Stimulated activated CD8-positive, alpha-beta memory T cell treated with anti-CD3 and anti-CD28 coated beads, Interleukin-15, amount 100 ng/mL, for 1 hour (primary cell): ENCODE measurements at places on chromosomes 3 and 15.

DNA sequence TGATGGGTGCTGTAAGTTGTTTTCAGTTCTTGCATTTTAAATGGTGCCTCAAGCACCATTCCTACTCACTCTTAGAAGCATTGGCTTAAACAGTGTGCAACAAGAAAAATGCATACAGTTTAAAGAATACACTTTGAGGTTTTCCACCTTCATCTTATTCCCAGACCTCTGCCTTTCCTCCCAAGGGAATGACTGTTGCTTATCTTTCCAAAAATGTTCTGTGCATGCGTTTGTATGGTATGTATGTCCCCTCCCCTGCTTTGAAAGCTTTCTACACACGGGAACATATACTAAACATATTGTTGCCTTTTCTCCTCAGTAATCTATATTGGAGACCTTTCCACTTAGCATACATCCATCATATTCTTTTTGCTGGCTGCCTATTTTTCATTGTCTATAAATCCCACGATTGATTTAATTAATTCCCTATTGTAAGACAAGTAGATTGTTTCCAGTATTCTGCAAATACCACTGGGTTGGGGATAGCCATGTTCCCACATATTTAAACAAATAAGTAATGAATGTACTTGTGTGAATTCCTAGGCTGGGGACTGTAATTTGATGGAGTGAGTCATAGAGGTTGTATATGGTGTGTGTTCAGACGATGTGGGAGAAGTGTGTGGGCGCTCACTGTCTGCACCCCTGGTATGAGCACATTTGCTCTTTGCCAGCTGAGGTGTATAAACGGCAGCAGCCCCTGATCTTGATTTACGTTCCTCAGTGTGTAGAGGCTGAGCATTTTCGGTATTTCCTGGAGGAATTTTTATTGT lies 5.8 kb downstream of the TRAK1 start:
- no peak for DNase-seq

DNA sequence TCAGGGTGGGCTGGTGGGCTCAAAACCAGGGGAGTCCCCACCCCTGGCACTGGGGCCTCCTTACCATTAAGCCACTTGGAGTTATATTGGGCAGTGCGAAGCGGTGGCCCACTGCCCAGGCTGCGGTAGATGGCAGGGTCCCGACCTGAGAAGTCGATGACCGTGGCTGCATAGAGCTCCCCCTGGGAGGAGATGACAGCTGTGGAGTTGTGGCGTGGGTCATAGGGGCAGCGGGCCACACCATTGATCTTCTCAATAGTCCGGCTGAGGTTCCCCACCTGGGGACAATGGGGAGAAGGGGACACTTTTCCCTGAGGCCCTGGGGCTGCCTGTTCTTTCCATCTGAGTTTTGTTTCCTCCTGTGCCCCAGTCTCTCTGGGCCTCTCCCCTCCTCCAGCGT lies 99.8 kb downstream of the SEMA5B start:
- DNase-seq = no peak

DNA sequence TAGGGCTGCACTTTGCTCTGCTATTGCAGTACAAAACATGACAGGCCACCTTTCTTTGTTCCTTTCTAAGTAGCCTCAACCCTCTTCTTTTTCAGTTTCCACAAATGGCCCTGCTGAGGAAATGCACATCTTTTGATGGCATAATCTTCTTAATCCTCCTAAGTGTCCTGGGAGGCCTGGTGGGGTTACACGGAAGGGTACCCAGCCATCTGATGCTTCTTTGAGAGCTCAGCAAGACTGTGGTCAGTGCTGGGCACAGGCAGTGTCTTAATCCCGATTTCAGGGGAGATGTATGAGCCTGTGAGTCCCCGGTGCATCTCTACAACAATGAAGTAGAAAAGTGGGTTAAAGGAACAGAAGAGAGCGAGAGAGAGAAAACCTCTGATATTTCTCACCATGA lies 404.8 kb downstream of the GRM7 start:
- no peak for DNase-seq

- no peak for DNase-seq
Observed at GRCh38 chr15:78175330-78175729, 26.2 kb downstream of the IDH3A start.

GRCh38 chr15:58921267-58921790 lies 12.2 kb downstream of the SLTM start:
- DNase-seq = no peak

DNA sequence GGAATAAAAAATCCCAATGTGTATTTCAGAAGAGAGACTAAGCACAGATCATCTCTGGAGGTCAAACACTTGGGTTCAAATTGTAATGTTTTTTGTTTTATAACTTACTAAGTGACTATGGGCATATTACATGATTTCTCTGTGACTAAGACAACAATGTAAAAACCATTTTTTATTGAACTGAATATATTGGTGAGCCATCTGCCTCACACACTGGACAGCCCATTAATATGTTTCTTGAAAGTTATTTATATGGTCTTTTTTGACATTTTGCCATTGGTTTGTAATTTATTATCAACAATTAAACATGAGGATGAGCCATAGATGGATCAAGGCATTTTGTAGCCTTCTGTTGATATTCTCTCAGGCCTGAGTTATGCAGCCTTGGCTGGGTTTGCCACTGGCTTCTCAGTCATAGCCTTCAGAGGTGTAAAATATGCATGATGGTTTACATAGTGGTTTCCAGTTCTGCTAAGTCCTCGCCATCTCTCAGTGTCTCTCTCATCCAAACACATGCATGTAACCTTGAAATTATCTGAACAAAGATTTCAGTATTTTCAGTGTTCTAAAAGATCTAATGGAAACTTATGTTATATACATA lies 997.2 kb downstream of the DIPK2A start:
- no peak for DNase-seq

- DNase-seq = no peak
Observed at GRCh38 chr3:100399341-100400071, 1.4 kb downstream of the TOMM70 start.

DNA sequence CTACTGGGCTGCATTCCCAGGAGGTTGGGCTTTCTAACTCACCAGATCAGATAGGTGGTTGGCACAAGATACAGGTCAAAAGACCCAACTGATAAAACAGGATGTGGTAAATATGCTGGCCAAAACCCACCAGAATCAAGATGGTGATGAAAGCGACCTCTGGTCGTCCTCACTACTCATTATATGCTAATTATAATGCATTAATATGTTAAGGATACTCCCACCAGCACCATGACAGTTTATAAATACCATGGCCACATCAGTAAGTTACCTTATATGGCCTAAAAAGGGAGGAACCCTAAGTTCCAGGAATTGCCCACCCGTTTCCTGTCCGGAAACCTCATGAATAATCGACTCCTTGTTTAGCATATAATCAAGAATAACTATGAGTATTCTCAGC lies 31.6 kb downstream of the CFAP44 start:
- DNase-seq = no peak

DNA sequence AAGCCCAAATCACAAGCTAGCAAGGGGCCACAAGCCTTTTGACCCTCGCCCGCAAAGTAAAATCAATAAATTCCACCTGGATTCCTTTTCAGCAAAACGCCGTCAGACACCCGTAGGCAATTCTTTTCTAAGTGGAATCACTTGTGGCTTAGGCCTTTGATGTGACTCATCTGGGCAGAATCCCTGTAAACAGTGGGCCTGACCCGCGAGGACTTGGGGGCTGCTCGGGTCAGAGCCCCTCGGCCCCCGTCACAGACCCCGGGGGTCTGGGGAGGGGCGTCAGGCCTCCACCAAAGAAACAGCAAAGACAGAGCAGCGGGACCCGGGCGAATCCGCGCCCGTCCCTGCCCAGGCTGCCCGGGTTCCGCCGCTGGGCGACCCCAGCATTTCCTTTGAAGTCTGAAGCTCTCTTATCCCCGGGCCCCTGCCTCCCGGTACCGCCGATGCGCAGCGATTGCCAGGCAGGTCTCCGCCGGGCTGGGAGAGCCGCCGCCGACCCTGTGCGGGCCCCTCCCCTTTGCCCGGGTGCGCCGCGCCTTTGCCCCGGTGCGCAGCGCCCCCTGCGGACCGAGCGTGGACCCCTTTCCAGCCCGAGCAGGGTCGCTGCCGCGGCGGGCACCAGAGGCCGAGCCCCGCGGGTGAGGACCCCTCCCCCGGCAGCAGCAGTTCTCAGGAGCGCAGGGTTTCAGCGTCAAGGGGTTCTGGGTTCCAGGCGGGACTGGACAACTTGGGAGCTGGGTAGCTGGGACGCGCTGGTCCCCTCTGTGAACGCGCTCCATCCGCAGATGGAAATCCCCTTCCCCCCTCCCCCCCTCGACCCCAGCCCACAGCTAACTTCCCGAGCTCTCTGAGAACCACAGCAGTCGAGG lies 178.3 kb downstream of the UACA start:
- peak; percentile 12 for DNase-seq

DNA sequence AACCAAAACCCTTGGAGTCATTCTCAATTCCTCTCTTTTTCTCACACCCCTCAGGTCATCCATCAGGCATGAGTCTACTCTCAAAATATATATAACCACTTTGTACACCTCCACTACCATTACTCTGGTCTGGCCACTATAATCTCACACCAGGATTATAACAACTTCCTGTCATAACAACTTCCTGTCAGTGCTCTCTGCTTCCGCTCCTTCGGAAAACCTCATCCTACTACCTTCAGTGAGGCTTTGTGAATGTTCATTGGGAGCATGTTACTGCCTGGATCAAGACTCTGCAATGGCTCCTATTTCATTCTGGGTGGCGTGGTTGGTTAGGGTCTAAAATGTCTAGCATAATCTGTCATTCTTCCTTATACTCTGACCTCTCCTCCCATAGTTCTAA lies 447.4 kb downstream of the MAGI1 start:
- no peak for DNase-seq

DNA sequence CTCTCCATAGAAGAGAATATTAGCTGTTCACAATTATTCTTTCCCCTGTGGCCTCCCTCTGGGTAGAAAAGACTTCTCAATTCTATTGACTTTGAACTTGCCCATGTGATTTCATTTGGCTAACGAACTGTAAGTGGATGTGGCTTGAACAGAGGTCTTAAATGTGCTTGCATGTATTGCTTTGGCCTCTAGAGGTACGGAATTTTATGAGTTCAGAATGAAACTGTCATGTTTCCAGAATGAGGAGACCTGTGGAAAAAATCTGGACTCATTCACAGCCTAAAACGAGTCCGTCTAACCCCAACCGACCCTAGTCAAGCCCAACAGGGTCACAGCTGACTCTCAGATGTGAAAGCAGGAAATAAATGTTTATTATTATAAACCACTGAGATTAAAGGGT lies 596.7 kb upstream of the UBE2E2 start:
- DNase-seq = no peak

DNA sequence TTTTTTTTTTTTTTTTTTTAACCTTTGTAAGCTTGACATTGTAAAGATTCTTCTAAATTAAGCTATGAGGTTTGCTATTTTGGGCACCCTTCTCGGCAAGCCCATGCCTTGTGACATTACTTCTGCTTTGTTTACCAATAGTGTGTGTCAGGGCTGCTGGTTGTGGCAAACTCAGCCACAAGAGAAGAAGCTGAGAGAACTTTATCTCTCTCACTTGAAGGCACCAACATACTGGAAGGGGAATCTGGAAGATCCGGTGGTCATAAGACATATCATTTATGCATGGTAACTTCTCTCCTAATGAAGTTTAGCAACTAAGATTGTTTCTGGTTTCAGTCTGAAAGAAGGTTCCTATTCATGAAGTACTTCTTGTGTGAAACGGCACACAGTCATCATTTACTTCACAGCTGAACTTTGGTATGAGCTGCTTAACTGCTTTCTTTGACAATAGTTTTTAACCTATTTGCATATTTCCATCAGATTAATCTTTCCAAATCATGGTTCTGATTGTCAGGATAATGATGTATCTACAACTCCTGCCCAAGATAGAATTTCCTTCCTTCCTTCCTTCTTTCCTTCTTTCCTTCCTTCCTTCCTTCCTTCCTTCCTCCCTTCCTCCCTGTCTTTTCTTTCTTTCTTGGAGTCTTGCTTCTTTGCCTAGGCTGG lies 189.3 kb downstream of the NFKBIZ start:
- no peak for DNase-seq

- DNase-seq = no peak
Observed at GRCh38 chr3:185363662-185364203, 797 bp downstream of the MAP3K13 start.

- no peak for DNase-seq
Observed at GRCh38 chr15:70420948-70421482, 323.3 kb upstream of the TLE3 start.

DNA sequence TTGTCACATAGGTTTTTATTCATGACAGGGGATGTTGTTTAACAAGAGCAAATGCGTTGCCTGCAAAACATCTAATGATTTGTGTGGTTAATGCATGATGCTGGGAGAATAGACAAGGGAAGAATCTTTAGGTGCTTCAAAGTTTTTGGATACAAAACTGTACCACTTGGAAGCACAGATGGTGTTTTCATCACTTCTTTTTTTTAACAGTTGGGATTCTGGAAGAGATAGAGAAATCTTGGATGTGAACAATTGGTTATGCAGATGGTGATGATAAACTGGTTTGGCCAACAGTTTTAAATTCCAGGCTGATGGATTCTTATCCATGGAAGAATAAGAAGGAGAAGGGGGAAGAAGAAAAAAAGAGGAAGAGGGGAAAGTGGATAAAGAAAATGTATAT lies 379.4 kb downstream of the KCNH8 start:
- DNase-seq = no peak

GRCh38 chr3:178537122-178537705 lies 978 bp downstream of the KCNMB2 start:
- DNase-seq = no peak

- no peak for DNase-seq
Observed at GRCh38 chr3:37824090-37824953, 37.4 kb upstream of the CTDSPL start.

- DNase-seq = no peak
Observed at GRCh38 chr15:94229591-94230369, 1.6 kb upstream of the MCTP2 start.

DNA sequence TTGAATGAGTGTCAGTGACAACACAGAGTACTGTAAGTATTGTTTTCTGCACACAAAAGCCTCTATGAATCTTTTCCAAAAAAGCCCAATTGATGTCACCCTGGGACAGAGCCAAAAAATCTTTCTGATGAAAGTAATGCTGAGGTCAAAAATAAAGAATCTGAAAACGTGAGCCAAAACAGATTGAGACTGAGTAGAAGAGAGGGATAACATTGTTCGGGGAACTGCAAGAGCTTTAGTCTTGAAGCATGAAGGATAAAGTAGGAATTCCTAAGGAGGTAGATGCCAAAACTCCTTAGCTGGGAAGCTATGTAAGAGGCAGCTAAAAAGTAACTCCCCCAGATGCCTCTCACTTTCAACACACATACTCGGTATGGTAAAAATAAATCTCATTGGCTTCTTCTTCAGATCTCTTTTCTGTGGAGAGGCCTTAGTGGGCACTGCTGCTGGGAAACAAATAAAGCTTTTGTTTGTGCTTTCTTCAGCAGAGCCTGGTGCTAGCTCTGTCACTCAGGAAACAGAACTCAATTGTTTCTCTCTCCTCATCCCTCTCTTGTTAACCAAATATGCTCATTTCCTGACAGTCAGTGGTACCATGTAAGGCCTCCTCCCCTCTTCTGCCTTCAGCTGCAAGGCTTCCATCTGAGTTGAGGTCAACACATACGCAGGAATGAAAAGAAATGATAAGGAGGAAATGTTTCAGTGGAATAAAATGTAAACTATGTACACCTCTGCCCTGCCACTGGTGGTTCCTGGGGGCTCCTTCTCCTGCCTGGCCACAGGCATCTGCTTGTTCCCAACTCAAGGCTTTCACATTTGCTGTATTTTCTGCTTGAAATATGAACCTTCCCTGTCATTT lies 58.1 kb downstream of the CD200 start:
- DNase-seq = no peak

GRCh38 chr3:165462636-165463334 lies 266.6 kb upstream of the SLITRK3 start:
- DNase-seq = no peak

GRCh38 chr3:270688-271087 lies 74.1 kb downstream of the CHL1 start:
- no peak for DNase-seq
